ENCODE measurements at places on chromosomes 13 and 19.
A peak's percentile ranks its signal among the peaks of the same experiment; 100 is the strongest.

DNA sequence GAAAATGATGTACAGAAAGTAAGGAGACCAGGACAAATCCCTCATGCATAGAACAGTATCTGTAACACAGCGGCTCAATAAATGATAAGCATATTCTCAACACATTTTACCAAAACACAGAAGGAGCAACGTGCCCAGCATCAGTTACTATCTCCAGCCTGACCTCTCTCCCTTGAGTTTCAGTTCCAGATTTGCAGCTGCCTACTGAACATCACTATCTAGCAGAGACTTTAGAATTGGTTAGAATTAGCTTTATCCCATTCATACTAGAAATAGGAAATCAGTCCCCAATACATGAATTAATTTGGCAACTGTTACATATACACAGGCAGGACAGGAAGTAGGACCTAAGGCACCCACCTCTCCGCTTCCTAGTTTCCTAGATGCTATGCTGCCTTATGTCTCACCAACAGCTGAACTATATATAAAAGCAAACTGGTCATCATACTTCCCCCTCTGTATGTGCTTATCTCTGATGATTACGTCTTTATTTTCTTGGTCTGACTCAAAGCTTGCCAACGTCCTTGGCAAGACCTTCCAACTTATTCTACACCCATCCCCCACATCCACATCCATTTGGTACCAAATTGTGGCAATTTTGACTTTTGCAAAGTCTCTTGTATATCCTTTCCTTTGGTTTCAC, 61.1 kb downstream of the SACS start:
- no peak for DNase-seq

GRCh38 chr13:29713839-29714238, 118.4 kb upstream of the SLC7A1 start:
- no peak for DNase-seq

DNA sequence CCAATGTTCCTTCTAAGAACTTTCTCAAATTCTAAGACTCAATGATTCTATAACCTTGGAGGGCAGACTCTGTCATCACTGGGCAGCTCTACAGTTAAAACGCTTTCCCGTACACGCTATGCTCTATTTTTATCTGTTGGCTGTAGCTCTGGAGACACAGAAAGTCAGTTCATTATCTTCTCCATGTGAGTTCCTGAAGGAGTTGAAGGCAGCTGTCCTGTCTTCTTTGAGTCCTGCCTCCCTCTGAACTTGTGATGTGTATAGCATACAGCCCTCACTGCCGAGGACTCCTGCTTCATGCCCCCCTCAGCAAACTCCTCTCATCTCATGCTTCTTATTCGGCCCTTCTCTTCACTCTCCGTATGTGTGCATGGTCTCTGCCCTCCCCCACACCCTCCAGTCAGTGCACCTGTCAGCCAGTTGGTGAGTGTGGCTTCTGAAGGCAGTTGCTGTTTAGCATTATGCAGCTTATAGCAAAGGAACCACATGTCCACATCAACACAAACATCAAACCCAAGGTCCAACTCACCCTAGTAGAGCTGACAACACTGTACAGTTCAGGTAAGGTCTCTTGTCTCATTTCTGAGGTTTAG, 504.9 kb downstream of the DIAPH3 start:
- no peak for DNase-seq

- no peak for DNase-seq
Measured at GRCh38 chr13:112562786-112563383, 25.1 kb downstream of the TUBGCP3 start.

GRCh38 chr19:5192568-5192967, 148.0 kb downstream of the PTPRS start:
- DNase-seq = no peak

GRCh38 chr19:8487137-8487851, 15.1 kb downstream of the PRAM1 start:
- DNase-seq = peak; percentile 68

DNA sequence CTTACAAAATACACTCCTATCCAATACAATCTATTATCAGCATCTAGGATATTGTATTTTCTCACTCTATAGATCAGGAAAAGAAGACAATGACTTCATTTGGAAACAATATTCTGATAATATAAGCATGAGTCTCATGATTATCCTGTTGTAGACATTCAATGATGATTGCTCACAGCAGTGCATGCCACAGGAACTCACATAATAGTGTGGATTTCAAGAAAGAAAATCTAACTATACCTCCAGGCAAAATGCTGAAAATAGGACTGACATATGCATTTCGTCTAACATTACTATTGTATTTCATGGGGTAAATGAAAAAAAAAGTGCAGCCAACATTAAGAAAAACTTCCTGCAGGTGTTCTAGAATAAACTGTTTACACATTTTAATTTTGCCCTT, 122.6 kb downstream of the POSTN start:
- DNase-seq = no peak

DNA sequence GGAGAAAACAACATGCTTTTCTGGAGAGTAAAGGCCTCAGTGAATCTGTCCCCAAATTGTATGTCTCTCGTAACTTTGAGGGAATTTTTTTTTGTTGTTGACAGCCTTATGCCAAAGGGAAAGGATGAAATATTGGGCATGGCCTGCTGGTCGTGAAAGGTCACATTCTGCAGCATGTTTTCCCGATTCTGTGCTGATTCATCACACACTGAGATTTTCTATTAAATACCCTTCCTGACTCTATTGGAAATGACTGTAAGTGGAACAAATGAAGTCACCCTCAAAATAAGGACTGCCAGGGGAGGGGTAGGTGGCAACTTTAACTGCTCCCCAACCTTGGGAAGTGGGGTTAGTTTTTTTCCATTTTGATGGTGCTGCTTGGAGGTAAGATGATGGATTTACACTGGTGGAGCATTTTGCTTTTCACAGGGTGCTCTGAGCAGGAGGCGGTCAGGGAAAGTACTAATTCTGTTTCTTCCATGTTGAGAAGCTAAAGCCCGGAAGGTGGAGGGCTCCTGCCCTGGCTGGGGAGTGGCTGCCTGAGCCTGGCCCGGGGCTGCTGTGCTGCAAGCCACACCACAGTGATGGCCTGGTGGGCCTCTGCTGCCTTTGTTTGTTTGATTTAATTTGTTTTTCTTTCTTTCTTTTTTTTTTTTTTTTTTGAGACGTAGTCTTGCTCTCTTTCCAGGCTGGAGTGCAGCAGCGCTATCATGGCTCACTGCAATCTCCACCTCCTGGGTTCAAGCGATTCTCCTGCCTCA, 116.8 kb upstream of the SPATA13 start:
- no peak for DNase-seq

- no peak for DNase-seq
Measured at GRCh38 chr19:800360-801029, 3.2 kb downstream of the PTBP1 start.

- peak; percentile 91 for DNase-seq
Measured at GRCh38 chr13:46211483-46212351, at the start of gene LRRC63. Gene LRRC63 (plus strand): TSS chr13:46211928. CDS start chr13:46213035, 1,107 bp downstream.

- DNase-seq = no peak
Measured at GRCh38 chr13:44439452-44440024, 65.9 kb downstream of the SERP2 start.

GRCh38 chr13:99993660-99994637, 12.4 kb downstream of the ZIC2 start:
- DNase-seq = no peak

GRCh38 chr13:21461131-21461530, 2.0 kb upstream of the ZDHHC20 start:
- DNase-seq = no peak

DNA sequence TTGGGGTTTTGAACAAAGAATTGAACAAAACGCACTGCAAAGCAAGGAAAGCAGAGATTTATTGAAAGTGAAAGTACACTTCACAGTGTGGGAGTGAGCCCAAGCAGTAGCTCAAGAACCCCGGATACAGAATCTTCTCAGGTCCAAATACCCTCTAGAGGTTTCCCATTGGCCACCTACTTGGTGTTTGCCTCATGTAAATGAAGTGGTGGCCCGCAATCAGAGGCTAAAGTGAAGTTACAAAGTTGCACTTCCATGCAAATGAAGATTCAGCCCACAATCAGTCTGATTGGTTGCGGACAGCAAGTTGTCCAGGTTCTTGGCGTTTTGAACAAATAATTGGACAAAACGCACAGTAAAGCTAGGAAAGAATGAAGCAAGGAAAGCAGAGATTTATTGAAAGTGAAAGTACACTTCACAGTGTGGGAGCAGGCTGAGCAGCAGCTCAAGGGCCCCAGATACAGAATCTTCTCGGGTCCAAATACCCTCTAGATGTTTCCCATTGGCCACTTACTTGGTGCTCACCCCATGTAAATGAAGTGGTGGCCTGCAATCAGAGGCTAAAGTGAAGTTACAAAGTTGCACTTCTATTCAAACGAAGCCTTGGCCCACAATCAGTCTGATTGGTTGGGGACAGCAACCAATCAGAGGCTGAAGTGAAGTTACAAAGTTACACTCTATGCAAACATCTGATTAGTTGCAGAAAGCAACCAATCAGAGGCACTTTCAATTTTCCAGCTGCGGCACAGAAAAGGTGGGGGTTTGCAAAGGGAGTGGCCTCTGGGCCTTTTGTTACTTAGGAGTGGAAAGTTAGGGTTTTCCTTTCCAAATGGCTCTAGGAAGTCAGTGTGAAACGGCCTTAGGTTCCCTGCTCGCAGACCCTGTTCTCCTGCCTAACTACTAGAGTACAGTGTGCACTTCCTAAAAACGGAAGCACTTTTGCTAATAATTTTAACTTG, 4.8 kb upstream of the TM9SF2 start:
- DNase-seq = peak; percentile 77

DNA sequence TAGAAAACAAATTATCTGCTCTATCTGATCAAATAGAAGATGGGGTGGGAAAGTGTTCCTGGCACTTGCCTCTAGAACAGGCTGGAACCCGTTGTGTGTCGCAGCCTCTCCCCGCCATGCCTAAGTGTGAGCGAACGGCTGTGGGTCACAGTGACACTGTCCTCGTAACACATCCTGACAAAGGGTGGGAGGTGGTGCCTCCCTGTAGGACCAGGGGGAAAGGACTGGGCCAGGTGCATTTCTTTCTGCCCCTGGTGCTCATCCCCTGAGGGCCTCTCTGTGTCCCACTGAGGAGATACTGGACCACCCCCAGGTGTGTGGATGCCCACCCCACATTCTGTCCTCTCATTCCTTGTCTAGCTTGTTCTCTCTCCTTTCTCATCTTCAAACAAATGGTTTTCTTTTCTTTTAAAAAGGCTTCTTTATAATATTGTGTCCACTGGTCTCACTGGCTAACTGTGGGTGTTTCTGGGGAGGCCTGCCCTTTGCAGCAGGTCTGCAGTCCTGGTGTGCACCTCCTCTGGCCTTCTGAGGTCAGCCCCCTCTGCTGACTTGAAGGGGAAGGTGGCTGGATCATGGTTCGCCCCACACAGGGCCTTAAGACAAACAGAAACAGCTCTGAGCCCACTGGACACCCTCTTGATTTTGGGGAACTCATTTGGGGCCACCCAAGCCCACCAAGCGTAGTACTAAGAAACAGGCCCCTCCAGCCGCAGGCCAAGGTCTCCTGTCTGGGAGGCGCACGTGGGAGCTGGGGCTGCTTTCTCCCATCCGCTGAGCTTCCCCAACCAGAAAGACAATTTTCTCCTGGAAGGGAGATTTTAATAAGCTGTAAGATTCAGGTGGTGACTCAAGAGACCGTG, 152.5 kb upstream of the SOX1 start:
- no peak for DNase-seq

DNA sequence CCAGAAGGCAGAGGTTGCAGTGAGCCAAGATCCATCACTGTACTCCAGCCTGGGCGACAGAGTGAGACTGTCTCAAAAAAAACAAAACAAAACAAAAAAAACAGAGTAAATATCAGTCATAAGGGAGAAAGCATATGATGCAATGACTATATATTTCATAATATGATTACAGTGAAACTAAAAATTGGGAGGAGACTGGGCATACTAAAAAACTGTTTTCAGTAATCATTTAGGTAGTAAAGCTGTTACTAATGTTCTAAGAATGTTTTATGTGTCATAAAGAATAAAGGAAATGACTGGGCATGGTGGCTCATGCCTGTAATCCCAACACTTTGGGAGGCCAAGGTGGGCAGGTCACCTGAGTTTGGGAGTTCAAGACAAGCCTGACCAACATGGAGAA, 15.9 kb downstream of the ZNF573 start:
- DNase-seq = no peak

DNA sequence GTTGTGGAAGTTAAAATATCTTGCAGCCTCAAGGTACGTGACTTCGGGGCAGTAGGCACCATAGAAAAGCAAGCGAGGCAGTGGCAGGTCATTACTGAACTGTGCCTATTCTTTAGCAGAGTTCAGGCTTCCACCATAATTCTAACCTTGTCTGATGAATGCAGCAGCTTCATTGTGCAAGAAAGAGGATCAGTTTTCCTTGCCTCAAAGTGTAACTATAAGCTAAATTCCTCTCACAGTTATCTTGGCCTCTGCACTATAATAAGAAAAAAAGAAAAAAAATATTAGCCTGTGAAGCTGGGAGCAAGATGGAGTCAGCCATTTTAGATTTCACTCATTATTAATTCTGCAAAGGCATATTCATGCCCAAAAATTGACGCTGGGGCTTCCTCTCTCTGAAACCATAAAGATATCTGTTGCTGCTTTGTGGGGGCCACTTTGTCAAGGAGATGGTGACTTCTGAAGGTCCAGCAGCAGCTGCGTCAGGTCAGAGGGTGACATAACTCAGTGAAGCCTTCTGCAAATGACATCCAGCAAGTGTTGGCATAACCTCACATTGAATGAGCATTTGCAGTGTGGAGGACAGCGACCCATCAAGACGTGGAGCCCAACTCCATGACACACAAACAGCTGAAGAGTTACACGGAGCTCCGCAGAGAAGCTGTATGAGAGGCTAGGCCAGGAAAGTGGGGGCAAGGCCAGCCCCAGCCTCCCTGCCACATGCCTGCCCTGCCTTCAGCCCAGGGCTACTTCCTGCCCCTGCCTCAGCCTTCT, 23.1 kb upstream of the SACS start:
- DNase-seq = no peak

- DNase-seq = no peak
Measured at GRCh38 chr19:6987850-6988249, 33.4 kb downstream of the MBD3L2B start.

DNA sequence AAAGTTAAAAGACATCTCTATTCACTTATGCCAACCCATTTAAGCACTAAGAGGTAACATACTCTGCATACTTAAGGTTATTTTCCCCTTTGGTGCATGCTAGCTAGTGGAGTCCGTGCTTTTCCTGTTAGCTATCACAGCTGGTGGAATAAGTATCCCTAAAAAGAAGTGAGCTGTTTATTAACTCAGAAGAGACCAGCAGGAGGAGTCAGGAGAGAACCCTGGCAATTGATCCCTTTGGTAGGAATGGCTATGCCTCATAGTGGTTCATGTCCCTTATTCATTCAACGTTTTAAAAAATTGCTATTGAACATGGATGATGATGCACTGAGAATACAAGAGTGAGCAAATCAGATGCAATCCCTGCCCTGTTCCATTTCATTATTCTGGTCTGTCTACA, 12.4 kb upstream of the NEK5 start:
- DNase-seq = no peak

GRCh38 chr13:94672400-94672799, 39.9 kb downstream of the SOX21 start:
- DNase-seq = no peak

GRCh38 chr19:18847549-18848463, 16.0 kb downstream of the UPF1 start:
- DNase-seq = no peak

- DNase-seq = no peak
Measured at GRCh38 chr19:29878973-29879654, 62.9 kb upstream of the URI1 start.

- no peak for DNase-seq
Measured at GRCh38 chr13:33798023-33798422, 19.9 kb upstream of the RFC3 start.
